Stimulated activated CD4-positive, alpha-beta T cell treated with anti-CD3 and anti-CD28 coated beads, TNF-alpha, amount 100 ng/mL, for 24 hours (primary cell): ENCODE measurements at places on chromosomes 2 and 18.

DNA sequence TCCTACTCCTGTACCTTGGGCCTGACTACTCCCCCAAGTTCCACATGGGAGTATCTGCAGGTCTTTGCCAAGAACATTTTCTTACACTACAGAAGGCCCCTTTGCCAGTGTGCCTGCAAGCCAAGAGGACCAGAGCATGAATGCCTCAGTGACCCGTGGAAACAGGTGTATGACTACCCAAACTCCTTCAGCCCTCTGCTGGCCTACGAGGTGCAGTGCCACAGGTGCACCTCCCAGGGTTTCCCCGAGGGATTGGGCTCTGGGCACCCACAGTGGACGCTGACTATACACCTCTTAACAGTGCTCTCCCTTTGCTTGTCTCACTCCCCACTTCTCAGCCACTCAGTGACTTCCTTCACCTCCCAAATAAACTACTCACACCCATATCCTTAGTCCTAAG, 91.4 kb downstream of the COL6A3 start:
- DNase-seq = no peak

DNA sequence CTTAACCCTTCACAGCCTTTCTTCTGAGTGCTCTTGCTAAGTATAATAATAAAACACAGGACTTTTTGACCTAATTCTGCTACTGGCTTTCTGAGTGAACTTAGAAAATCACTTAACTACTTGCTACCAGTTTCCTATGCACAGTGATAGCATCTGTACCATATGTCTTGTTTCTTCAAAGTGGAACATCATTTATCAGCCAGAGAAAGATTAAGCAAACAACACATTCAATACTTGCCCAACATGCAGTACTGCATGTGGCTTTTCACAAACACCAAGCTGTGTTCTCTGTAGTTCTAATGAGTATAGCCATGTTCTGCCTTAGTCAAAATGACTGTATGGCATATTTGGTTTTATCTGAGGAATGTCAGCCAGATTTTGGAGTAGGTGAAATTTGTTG, 1286.6 kb upstream of the ZEB2 start:
- DNase-seq = no peak

GRCh38 chr2:219381448-219381847, 6.3 kb downstream of the DNPEP start:
- no peak for DNase-seq

GRCh38 chr18:68694316-68694715, 20.6 kb downstream of the TMX3 start:
- DNase-seq = no peak

DNA sequence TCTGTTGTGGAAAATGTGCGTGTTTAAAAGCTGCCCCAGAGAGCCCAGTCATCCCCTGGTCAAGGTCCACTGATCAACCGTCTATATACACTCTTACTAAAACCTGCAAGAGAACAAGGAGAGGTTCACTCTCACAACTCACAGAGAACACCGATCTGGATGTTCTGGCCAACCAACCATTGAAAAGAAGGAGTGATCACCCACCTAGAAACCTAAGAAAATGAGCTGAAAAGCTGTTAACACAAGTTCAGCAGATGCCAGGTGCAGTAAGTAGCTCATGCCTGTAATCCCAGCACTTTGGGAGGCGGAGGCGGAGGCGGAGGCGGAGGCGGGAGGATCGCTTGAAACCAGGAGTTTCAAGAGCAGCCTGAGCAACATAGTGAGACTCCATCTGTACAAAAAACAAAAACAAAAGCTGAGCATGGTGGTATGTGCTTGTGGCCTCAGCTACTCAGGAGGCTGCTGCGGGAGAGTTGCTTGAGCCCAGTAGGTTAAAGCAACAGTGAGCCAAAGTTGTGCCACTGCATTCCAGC, 14.5 kb downstream of the ATG16L1 start:
- DNase-seq = no peak
